ENCODE measurements at places on chromosomes 7 and 10.

- no peak for DNase-seq
Measured at GRCh38 chr10:54985732-54986131, 184.7 kb upstream of the PCDH15 start.

DNA sequence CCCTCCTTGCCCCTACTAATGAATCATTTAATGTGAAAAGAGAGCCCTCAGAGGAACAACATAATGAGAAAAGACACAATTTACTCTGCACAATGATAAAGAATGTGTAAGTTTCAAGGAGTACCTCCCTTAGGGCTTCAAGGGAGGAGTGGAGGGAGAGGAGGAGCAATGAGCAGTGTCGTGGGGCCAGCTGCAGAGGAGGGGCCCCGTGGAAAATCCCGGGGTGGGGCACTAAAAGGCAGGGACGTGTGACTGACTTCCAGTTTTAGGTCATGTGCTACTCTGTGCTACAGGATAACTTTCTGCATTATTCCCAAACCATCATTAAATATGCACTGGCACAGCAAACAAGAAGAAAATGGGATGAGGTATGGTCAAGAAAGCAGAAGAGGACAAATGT, 108.1 kb downstream of the ANLN start:
- no peak for DNase-seq

GRCh38 chr10:123621916-123622315, 44.2 kb upstream of the GPR26 start:
- DNase-seq, result no peak

- no peak for DNase-seq
Measured at GRCh38 chr7:99557940-99558305, 519 bp upstream of the ZNF655 start.

GRCh38 chr7:123643495-123644441, 11.9 kb upstream of the LMOD2 start:
- DNase-seq, result no peak

GRCh38 chr7:33108554-33109004, 625 bp downstream of the RP9 start:
- DNase-seq, result no peak

GRCh38 chr10:118521415-118522117, 73.9 kb downstream of the PRLHR start:
- DNase-seq, result no peak

GRCh38 chr10:91805110-91805838, 7.0 kb downstream of the TNKS2 start:
- no peak for DNase-seq

GRCh38 chr10:48798481-48799254, 114.0 kb downstream of the WDFY4 start:
- DNase-seq, result no peak

- DNase-seq, result no peak
Measured at GRCh38 chr7:102097601-102098161, 189.0 kb upstream of the SH2B2 start.

GRCh38 chr10:61899663-61899996, 1.9 kb upstream of the ARID5B start:
- DNase-seq, result no peak

DNA sequence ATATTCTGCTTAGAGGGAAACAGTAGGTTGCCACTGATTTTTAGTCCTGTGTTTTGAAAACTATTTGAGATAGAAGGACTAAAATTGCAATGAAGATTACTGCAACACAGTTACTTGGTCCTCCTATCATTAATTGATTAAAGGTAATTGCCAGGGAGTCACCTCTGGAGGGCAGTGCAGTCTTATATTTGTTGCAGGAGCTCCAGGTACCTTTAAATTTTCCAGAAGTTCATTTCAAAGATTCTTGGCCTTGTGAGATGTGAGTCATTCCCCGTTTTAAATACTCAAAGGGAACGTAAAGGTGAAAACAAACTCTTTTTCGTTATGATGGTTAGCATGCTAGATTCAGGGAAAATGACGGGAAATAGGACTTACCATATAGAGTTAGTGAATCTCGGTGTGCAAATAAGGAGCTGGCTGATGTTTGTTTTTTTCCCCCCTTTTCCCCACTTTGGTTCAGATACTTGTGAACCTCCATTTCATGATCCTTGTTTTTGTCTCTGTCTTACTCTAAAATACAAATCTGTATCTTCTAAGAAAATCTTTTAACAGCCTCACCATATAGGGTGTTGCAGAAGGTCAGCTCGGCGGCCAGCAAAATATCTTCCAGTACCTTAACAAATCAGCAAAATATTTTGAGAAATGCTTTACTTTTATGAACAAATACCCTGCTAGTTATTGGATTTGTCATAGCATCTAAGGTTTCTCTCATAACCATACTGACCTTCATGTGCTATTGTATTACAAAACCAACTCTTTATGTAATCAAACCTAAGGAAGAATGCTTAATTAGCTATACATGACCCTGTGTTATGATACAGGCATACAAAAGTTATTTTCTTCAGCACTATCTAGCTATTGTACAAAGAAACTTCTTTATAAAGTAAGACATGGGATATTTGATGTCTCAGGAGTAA, 143.0 kb upstream of the HDAC9 start:
- DNase-seq, result peak; percentile 51

- no peak for DNase-seq
Measured at GRCh38 chr7:111508387-111508786, 53.9 kb downstream of the IMMP2L start.

- no peak for DNase-seq
Measured at GRCh38 chr7:112080978-112081377, 125.2 kb downstream of the DOCK4 start.

GRCh38 chr10:84583501-84583900, 255.1 kb downstream of the CCSER2 start:
- DNase-seq, result no peak

DNA sequence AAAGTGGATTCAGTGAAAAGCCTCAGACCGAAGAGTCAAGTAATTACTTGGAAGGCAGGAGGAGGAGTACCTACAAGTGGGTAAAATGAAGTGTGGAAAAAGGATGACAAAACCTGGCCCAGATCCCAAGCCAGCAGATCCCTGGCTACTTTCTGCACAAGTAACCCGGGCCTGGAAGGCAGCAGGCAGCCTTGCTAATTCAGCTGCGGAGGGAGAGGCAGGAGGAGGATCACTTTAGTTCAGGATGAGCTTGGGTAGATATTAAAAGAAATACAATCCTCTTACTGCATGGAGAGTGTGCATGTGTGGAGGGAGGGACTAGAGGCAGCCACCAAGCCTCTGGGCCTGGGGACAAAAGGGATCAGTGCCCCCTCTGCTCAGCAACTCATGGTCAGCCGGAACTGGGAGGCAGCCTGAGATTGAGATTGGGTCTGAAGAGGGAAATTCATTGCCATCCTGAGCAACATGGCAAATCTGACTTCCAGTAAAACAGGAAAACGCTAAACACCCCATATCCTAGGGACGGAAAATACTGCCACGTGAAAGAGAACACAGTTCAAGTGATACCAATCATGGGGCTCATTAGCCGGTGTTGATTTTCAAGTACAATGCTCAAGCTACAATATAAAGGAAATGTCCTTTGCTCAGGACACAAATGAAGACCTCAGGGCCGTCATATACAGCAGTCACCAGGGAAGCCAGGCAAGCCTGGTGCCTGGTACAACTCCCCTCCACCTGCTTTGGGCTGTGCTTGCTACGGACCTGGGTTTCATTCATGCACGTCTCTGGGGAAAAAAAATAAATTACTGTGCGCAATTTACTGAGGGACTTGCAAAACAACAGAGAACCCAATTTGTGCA, 1.3 kb downstream of the AMPH start:
- no peak for DNase-seq

DNA sequence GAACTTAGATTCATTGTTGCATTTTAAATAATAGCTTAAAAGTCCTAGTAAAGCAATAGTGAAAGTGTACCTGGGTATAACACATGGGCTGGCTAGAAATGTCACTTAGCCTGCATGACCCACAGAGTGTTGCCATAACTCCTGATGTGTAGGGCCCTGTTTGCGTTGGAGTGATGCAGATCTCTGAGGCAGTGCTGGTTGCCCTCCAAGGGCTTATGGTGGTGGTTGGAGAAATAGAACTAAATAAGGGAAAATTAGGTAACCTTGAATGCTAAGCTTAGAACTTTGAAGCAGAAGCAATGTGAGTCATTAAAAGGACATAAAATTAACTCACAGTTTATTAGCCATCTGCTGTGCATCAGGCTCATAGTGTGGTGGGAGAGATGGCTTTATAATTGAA, 105.7 kb downstream of the CCNY start:
- no peak for DNase-seq

DNA sequence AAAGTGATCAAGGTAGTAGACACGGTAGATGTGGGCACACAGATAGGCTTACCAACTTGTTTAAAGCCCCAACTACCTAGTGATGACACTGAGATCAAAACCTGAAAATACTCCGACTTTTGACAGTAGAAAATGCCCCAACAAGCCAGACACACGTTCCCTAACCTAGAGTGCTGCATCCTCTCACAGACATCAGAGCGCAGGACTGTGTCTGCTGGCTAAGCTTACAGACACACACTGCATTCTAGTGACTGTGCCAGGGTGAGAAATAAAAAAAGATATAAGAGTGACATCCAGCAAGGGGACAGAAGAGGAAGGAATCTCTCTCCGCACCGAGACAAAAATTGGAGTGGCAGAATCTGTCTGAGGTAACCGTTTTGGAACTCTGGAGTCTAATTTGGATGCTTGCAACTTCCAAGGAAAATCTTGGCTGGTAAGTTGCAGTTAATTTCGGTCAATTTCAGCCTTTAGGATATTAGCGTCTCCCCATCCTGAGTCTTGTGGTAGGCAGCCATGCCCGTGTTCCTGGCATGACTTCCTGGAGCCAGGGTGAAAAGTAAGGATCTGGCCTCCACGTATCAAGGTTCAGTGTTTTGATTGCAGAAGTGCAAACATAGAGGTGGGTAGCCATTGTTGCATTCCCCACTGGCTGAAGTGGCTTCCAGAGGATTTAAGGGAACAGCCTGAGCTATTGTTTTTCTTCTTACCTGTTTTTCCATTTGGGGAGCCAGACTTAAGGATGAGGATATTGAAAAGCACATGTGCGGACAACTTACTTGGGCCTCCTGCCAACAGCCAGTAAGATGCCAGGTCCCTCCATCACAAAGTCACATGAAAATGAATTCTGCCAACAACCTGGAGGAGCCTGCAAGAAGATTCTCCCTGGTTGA, 124.1 kb downstream of the SMURF1 start:
- DNase-seq, result peak; percentile 13

DNA sequence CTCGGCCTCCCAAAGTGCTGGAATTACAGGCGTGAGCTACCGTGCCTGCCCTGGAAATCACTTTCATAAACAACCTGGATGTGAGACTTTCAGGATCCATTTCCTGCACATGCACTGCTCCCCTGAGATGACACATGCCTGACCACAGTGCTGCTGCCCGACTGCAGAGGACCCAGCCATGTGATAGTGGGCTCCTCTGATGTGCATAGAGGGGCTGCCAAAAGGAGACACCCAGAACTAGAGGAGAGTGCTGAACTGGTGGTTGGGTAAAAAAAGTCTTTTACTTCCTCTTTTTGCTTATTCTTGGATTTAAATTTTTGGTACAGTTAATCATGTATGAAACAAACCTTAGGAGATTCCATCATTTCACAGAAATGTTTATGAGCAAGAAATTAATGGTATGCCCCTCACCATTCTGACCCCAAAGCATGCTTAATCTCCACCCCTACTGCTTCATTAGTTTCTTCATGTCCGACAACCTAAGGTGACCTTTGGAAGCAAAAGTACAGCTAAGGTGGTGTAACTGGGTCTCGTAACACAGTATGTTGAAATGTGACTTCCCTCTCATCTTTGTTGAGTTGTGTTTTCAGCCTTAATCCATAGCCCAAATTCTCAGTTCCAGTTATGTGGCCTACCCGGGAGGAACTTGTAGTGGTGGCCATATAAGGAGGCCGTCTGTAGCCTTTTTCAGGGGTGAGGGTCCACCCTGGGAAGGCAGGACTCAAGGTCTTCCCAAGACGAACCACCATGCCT, 111.1 kb downstream of the RNF216 start:
- no peak for DNase-seq

- no peak for DNase-seq
Measured at GRCh38 chr10:24872049-24872789, 80.2 kb downstream of the PRTFDC1 start.

DNA sequence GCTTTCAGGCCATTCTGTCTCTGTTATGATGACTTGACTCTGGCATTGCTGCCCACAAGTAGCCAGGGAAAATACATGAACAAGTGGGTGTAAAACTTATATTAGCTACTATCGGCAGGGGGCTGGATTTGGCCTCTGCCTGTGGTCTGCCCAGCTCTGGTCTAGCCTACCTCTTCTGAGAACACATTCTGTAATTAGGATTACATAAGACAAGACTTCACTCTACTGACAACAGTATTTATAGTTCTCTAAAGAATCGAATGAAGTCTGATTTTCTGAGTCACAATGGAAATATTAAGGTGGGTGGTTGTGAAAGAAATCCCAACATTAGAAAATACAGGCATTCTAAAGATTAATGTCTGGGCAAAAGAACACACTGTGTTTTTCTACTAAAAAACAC, 55.5 kb downstream of the DLD start:
- no peak for DNase-seq

- DNase-seq, result no peak
Measured at GRCh38 chr7:25242678-25243077, 14.4 kb upstream of the NPVF start.

DNA sequence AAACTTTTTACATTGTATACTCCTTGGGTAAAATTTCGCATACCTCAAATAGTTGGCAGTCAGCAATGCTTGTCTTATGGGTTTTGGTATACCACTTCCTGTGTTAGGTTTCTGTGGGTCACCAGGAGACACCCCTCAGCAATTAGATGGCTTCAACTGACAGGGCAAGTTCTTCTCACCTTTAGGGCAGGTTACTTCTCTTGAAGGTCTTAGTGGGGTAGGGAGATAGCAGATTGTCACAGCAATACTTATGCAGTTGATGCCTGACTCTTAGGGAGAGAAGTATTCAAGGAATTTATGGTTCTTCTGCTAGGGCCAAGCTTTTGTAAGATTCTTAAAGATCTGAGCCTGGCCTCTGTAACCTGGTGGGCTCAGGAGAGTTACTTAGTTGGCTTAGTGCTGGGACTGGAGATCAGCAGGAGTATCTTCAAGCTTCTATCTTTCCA, 42.9 kb downstream of the MKLN1 start:
- no peak for DNase-seq

GRCh38 chr10:101019440-101019703, 11.6 kb downstream of the PDZD7 start:
- DNase-seq, result no peak

DNA sequence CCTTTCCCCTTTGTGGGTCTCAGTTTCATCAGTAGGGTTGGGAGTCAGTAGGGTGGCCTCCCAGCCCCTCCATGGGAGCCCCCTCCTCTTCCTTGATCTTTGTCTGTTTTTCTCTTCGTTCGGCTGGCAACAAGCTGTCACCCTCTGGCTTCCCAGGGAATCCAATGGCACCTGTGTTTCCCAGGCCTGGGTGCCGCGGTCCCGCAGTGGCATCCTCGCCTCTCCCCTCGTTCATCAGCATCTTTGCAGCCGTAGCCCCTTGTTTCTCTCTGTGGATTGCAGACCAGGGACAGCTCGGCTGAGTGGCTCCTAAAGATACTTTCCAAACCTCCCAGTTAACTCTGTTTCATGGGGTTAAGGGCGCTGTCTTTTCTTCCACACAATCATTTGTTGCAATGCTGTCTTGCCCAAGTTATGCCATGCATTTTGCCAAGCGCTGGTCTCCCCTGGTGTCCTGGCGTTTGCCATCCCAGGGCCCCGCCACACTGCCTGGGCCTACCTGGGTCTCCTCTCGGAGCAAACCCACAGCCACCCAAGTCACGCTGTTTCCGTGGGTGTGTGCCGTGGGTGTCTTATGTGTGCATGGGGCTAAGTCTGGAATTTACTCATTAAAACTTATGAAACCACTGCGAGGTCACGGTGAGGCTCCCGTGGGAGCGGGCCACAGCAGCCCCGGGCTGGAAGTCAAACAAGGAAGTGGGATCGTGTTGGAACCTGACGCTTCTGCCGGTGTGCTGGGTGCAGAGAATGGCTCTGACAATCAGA, 189.4 kb upstream of the SHH start:
- DNase-seq, result no peak

Data from ureter (tissue), 1 donor.